Astrocyte of the cerebellum (primary cell): ENCODE measurements at places on chromosomes 6 and 20.

- no peak for DNase-seq
Observed at GRCh38 chr6:166056637-166057036, 111.0 kb downstream of the TBXT start.

DNA sequence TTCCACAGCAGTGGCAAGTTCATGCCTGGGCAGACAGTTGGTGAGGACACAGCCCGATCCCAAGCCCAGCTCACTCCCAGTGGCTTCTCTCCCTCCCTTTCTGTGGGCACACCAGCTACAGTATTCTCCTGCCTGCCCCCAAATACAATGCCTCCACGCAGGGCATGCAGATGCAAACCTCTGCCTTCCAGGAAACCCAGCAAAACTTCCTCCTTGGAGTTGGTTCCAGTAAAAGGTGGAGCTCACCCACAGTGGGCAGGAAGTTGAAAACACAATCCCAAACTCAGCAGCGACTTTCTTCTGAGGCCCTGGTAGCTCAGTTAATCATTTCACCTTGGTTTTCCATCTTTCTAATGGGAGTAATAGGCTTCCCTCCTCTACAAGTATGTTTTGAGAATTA lies 93.7 kb downstream of the LY86 start:
- DNase-seq, result no peak

DNA sequence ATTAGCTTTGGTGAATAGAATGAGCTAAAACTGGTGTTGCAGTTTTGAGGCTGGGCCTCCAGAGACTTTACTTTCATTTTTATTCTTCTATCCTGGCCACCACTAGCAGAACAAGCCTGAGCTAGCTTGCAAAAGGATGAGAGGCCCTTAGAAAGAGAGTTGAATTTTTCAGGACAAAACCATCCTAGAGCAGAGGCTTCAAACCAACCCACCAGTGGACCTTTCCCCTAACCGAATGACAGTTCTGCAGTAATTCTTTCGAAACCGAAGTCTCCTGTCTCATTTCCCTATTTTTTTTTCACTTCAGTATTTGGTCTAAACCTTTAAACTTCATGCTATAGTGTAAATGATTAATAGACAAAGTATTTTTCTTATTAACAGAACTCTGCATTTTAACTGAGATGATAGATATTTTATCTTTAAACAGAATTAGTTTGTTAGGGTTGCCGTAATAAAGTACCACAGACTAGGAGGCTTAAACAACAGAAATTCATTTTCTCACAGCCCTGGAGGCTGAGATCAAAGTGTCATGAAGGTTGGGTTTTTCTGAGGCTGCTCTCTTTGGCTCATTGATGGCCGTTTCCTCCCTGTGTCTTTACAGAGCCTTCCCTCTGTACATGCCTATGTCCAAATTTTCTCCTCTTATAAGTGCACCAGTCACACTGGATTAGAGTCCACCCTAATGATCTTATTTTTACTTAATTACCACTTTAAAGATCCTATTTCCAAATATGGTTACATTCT lies 80.6 kb upstream of the PAK5 start:
- no peak for DNase-seq

DNA sequence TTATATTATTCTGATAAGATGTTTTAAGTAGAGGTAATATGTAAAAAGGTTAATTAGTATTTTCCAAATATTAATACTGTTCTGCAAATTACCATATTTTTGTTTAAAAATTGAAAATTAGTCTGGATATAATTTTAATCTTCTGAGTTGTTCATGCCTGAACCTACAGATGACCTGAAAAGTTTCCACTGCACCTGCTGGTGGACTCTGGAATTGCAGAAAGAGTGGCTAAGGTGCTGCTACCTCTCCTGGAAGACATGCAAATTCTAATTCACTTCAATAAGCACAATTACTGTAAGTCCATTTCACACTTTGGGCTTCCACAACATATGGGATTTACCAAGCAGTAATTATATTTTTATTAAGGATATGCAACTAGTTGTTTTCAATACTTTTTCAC lies 77.7 kb upstream of the OLIG3 start:
- DNase-seq, result peak; percentile 1

DNA sequence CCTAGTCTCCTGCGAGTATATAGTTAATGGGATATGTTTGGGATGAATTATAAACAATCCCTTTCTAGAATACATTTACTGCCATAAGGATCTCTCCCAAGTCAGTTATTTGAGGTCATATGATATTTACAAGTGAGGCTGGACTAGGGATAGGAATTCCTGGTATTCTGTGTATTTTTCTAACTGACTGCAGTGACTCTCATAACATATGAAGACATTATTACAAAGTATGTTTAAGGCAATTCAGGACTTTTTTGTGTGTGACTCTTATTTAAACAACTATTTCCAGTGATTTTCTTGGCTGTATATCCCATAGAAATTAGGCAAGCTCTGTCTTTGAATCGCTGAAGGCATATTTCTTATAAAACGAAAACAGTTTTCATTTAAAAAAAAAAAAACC lies 18.4 kb upstream of the TNFAIP3 start:
- DNase-seq, result no peak

DNA sequence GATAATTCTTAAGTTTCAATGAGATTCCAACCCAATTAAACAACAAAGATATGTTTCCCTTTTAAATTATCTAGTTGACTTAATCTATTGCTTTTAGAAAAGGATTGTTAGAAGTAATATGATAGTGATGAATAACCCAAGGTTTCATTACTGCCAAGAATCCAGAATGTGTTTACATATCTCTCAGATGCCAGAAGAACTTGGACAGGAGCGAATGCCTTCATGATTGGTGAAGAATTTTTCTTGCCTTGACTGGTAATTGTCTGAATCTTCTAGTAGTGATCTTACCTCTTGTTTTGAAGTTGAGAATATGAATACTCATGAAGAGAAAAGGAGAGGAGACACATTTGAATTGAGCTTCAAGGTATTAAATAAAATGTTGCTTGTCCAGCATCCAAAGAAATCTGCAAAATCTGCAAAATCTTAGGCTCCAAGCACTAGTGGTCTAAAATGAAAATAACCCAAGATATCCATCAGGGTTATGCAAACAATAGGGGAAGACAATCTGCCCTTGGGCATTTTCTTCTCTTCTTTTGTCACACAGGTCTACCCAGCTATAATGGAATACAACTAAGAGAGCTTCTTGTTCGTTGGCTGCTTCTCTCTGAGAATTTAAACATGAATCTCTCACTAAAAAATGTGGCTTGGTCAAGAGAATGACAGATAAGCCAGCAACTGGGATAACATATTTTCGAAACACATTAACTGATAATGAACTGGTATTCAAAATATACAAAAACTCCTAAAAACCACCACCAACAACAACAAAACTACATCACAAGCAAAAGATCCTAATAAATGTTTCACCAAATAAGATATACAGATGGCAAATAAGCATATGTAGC lies 928.9 kb downstream of the EYS start:
- peak; percentile 24 for DNase-seq

DNA sequence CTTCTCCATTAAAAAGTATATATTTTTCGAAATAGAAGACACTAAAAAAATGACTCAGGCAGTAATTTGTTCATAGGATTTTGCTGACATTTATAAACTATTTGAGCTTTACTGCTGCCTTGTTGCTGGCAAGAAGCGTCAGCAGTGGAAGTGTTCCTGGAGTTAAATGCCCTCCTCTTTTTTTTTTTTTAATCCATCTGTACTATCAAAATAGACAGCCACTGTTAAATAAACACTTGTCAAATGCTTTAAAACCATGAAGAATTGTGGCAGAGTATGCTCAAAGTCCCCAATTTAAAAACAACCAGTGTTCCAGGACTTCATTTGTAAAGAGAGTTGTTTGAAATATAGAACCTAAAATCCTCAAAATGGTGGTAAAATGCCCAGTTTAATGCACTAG lies 253.8 kb downstream of the NKAIN2 start:
- no peak for DNase-seq

GRCh38 chr6:137873273-137873762 lies 6.3 kb downstream of the TNFAIP3 start:
- DNase-seq, result peak; percentile 61

- DNase-seq, result no peak
Observed at GRCh38 chr6:31592396-31592771, 422 bp downstream of the NCR3 start.

GRCh38 chr20:59484228-59484627 lies 120.1 kb upstream of the PHACTR3 start:
- DNase-seq, result no peak

DNA sequence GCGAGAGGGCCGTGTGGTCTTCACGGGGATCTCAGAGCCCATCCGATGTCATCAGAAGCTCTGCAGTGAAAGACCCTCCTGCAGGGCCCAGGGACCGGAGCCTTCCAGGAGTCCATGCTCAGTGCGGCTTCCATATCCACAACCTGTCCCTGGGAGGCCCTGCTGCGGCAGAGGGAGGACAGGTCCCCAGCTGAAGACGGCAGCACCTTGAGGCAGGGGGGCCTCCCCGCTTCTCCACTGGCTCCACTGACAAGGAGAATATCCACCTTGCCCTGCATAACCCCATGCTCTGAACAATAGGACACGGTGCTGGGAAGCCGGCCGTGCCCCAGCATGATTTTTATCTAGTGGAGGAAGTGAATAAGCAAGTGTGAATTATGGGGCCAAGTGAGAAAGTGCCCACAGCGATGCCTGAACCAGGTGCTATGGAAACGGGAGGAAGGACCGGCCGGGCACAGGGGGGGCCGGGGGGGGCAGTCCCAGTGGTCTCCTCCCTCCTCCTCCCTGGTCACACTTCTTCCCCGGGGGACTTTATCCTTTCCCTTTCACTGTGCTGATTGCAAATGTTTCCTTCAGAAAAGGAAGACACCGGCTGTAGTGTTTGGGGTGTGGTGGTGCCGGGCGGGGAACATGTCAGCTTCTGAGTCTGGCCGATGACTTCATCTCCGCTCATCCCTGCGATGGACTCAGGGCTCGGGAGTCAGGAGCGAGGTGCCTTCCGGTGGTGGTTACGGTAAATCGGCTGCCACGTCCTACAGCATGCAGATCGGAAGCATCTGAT lies 225.1 kb downstream of the ERMARD start:
- DNase-seq, result no peak

DNA sequence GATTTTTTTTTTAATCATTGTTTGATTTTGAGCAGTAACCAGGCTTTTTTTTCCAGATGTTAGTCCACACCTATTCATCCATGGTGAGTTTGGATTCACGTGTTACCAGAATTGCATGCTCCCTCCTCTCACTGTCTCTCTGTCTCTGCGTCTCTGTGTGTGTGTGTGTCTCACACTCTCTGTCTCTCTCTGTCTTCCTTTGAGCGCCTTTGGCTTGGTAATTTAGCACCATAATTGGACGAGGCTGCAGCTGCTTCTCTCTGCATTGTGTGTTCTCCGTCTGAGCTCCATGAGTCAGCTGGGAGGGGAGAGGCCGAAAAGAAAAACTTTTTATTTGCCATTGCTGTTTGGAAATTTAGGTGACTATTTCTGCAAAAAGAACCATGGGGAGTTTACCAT lies 3.4 kb downstream of the TFAP2B start:
- no peak for DNase-seq

DNA sequence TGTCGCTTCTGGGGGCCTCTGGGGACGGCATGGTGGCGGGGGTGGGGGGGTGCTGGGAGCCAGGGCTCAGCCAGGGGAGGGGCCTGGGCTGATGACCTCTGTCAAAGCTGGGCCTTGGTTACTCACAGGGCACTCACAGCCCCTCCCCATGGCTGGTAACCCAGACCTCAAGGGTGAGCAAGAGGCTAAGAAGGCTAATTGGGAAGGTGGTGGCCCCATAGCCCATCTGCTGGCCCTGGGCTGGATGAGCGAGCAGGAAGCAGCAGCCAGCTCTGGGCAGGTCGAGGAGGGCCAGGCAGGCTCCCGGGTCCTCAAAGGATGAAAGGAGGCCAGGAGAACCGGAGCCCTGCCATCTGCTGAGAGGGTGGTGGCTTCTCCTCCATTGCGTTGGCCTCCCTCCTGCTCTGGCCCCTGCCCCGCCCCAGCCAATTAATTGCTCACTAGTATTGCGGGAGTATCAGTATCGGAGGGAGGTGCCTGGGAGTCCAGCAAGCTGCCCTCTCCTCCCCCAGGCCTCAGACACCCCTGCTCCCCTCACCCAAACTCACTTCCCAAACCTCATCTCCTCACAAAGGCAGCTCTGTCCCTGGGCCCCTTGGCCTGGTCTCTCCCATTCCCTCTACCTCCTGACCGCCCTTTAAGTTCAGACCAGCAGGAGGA lies 1.0 kb upstream of the CDSN start:
- DNase-seq, result no peak

GRCh38 chr6:68777956-68778355 lies 142.9 kb downstream of the ADGRB3 start:
- peak; percentile 15 for DNase-seq

GRCh38 chr6:16618962-16619361 lies 142.3 kb downstream of the ATXN1 start:
- no peak for DNase-seq

DNA sequence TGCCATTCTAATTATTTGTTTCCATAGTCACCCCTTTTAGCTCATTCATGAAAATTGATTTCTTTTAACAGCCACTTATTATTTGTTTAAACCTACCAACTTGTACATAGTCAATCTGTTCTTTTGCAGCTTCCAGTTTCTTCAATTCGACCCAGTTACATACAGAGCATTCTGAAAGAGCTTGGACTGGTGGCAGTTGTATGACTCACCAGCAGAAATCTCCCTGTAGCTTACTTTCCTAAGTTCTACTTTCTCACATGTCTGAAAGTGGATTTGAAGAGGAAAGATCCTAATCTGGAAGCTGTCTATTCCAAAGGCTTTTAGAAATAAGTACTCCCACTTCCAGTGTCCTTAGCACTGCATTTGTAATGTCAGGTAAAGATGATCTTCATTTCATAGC lies 447.9 kb downstream of the HTR1B start:
- DNase-seq, result peak; percentile 20

DNA sequence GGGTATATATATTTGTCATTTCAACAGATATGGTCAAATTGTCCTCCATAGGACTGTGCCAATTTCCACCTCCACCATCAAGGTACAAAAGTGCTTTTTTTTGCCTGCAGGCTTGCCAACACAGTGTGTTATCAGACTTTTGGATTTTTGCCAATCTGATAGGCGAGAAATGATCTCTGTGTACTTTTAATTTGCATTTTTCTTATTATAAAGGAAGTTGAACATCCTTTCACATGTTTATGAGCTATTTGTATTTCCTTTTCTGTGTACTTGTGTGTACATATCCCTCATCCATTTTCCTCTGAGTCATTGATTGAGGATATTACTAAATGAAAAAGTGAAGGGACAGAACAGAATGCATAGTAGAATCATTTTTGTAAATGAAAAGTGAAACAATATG lies 39.0 kb upstream of the PTPN1 start:
- DNase-seq, result no peak

- DNase-seq, result no peak
Observed at GRCh38 chr20:36604952-36605398, 604 bp upstream of the RAB5IF start.

- no peak for DNase-seq
Observed at GRCh38 chr6:117601811-117602150, 530 bp downstream of the GOPC start.

- no peak for DNase-seq
Observed at GRCh38 chr6:158666628-158667359, 16.9 kb downstream of the SYTL3 start.
